HT-29 (cell line): ENCODE measurements at places on chromosomes 12 and 14.

- DNase-seq, result no peak
Observed at GRCh38 chr14:75312341-75312740, 33.7 kb downstream of the FOS start.

GRCh38 chr14:21042918-21043317 is 756 bp downstream of the RNASE7 start:
- DNase-seq, result no peak

GRCh38 chr12:93390031-93390430 is 12.3 kb downstream of the NUDT4 start:
- no peak for DNase-seq

DNA sequence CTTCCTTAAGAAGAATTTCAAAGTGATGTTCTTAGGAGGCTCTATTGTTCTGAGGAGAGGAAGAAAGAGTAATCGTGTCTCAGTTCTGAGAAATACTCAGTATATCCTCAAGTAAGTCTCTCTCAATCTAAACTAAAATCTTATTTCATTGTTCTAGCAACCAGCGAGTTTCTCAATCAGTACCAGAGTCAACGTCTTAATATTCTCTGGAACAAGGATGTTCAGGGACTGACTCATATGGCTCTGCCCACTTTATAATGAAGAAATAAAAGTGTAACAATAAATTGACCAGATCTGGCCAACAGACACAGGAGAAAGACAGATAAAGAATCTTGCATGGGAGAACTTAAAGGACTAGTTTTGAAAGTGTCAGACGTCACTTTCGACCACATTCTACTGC is 469.8 kb upstream of the FLRT2 start:
- peak; percentile 3 for DNase-seq

GRCh38 chr12:11580125-11580751 is 69.2 kb upstream of the ETV6 start:
- no peak for DNase-seq

DNA sequence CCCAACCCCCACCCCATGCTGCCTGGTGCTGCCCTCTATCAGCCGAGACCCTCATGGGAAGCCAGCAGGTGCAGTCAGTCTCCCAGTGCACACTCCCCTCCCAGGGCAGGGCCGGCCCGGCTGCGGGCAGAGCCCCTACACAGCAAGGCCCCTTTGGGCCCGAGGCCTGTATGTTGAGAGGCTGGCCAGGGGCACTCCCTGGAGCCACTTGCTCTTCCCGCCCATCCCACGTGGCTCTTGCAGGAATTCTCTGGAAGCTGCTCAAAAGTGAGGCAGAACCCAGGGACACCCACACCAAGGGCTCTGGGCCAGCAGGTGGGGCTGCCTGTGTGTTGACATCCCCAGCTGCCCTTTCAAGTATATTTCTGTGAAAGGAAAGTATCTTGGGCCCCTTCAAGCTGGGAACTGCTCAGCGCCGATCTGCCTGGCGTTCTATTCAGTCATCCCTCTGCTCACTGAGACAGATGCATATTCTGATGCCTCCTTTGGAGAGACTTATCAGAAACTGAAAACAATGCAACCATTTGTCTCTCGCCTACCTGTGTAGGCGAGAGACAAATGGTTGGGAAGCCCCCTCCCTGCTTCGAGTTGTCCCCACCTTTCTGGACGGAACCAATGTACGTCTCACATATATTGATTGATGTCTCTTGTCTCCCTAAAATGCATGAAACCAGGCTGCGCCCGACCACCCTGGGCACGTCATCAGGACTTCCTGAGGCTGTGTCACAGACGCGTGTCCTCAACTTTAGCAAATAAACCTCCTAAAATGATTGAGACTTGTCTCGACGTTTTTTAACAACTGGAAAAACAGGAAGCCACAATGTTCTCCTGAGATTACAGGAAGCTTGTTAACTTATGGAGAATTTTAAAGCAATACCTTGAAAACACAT is 6.0 kb downstream of the GPR132 start:
- DNase-seq, result peak; percentile 17

DNA sequence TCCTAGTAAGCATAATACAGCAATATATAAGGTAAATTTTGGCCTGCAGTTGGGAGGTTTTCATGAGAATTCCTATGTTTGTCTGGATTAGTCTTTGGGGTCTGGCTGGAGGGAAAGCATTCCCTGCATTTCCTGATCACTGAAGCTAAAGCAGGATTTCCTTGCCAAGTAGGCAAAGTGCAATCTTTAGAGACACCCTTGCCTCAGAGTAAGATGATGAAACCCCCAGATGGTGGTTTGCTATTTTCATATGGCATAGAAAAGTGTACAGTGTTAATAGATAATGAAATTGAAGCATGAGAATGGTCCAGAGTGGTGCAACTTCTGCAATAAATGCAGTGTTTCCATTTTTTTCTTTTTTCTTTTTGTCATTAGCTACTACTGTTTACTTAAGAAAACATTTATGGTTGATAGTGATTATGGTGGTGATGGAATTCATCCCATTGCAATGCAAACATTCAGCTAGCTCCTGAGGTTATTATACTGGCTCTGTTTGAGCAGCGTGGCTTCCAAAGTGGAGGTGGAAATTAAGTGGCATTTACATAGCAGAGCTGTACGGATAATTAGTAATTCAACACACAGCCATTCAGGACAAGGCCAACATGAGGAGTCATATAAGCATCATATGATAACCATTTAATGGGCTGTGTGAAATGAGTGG is 276.3 kb downstream of the DUSP6 start:
- DNase-seq, result no peak

- no peak for DNase-seq
Observed at GRCh38 chr14:76307786-76308780, 67.9 kb upstream of the ESRRB start.

DNA sequence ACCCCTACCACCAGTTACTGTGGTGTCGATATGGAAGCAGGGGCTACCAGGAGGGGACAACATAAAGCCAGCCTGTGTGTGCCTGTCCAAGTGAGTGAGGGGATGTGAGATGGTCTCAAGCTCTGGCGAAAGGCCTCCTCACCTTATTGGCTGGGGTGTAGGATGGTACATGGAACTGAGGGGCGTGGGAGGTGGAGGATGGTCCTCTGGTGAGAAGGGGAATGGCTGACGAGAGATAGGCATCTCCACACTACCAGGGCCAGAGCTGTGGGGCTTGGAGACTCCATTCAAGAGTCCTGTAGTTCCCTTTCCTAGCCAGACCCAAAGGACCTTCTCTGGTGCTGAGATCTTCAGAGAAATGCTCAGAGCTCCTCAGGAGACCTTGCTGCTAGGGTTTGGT is 32.5 kb upstream of the COL2A1 start:
- no peak for DNase-seq

DNA sequence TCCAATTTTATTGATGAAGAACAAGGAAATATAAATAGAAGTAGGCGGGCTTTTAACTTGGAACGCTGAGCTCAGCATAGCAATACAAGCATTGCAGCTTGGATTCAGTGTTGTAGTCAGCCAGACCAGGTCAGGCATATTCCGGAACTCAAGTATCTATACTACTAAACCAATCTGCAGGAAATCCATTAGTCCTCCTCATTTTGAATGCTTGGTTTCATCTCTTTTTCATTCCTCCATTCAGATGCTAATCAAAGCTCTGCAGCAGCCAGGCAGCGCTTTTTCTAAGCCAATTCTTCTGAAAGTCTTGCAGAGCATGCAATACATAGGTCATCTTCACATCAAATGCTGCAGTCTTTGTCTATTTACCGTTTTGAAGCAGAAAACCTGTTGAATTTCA is 49.0 kb downstream of the KIF21A start:
- no peak for DNase-seq

GRCh38 chr12:28425526-28425925 is 235.3 kb downstream of the CCDC91 start:
- DNase-seq, result no peak

- no peak for DNase-seq
Observed at GRCh38 chr12:91384806-91385205, 202.2 kb upstream of the DCN start.

GRCh38 chr12:73186272-73186671 is 914.1 kb downstream of the TRHDE start:
- no peak for DNase-seq

- no peak for DNase-seq
Observed at GRCh38 chr12:45184147-45184963, 31.5 kb upstream of the ANO6 start.

DNA sequence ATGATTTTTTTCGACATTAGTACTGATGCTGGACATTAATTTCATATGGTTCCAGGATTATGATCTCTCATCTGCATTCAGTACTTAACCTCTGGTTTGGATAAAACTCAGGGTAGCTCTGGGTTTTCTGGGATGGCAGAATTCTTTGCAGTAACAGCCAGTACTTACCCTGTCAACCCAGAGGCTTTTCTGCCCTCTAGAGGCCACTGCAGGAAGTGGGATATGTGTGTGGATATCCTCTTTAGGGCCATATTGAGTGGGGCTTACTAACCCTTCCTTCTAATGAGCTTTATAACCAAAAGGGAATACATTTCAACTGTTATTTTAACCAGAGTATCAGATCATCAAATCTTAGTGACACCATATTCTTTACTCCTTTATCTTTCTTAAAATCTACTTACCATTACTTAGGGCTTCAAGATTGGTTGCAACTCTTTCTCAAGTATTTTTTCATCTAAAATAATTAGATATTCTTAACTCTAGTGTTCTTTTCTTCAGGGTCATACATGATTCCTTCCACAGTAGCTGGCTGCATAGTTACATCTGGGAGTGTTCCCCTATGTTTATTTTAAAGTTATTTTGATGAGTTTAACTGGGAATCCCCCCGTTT is 488.0 kb upstream of the STXBP6 start:
- DNase-seq, result peak; percentile 64

DNA sequence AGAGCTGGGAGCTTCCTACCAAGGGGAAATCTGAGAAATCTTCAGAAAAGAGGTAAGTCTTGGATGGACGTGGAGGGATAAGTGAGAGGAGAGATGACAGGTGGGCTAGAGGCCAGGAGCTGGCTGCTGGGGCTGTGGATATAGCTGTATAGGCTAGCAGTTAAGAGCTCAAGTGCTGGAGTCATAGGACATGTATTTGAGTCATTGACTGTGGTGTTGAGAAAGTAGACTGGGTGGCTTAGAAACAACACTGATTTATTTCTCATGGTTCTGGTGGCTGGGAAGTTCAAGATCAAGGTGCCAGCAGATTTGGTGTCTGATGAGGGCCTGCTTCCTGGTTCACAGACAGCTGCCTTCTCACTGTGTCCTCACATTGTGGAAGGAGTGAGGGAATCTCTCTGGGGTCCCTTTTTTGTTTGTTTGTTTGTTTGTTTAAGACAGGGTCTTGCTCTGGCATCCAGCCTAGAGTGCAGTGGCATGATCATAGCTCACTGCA is 151.1 kb upstream of the FUT8 start:
- DNase-seq, result no peak

DNA sequence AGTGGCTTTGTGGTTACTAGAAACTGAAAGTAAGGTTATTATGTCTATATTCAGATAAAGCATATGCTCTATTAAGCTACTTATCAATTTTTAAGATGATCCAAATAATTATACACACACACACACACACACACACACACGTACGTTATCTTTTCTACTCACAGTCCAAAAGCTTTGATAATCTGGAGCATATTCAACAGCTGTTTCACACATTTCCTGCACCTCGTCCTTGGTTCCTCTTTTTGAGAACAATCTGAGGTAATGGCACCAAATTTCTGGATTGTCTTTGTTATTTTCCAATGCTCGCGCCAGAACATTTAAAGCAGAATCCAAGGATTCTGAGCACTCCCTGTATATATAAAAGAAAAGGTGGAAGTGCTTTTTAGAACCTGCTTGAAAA is 37.5 kb downstream of the ZFC3H1 start:
- DNase-seq, result no peak

- no peak for DNase-seq
Observed at GRCh38 chr12:71397433-71397954, 42.1 kb upstream of the LGR5 start.

GRCh38 chr14:59465316-59466135 is at the start of gene GPR135:
Gene GPR135, minus strand, starts transcription at chr14:59465380. Its CDS starts 154 bp downstream, at chr14:59465226.
- peak; percentile 40 for DNase-seq

GRCh38 chr12:51183816-51184215 is 10.9 kb upstream of the TFCP2 start:
- DNase-seq, result peak; percentile 42

- DNase-seq, result no peak
Observed at GRCh38 chr12:25269701-25270100, 19.0 kb upstream of the KRAS start.

DNA sequence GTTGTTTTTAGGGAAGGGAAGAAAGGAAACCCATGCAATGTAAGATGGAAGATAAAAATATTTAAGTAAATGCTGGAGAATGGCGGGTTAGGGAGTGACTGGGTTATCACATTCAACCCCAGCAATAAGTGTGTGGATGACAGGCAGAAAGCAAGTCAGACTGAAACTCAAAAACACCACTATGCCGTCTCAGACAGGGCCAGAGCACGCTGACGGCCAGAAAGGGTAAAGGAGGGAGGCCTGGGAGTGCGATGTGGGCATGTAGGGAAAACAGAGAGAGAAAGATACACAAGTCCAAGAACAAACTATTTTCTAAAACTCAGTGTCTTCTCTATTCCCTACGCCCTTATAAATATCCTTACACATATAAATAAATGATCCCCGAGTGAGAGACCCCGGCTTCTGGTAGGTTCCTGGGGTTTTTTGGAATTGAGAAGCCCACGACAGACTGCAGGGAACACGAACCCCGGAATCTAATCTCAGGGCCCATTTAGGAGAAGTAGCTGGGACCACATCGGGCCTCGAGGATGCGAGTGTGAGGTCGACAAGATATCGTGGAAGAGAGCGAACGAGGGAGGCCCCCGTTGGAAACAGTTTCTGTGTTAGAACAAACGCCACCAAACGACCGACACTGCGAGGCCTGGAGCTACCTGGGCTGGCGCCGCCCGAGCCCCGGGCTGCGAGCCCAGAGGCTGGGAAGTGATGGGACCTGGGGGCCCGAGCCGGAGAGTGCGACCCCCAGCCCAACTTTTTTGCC is 735 bp upstream of the OTX2 start:
- no peak for DNase-seq

GRCh38 chr12:69720750-69721149 is 17.9 kb upstream of the RAB3IP start:
- no peak for DNase-seq

DNA sequence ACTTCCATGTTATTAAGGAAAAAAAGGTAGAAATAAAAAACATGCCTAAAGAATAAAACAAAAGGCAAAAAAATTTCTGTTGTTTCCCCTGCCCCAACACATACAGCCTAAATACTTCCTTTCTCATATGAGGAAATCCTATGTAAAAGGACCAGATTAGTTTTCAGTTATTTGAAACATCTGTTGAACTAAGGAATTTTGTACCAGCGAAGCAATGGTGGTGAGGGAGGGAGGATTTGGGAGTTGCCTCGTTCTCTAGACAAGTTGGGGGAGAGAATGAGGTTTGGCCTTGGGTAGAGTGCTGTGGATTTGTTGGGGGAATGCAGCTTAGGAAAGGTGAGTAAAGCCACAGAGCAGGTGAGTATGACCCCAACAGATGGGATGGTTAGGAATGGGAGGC is 141.5 kb upstream of the RFLNA start:
- no peak for DNase-seq

GRCh38 chr14:71739273-71739990 is 192.8 kb upstream of the RGS6 start:
- DNase-seq, result peak; percentile 54

GRCh38 chr14:92644171-92644969 is 104.1 kb downstream of the LGMN start:
- DNase-seq, result peak; percentile 1

GRCh38 chr14:39229222-39229543 is 4.5 kb upstream of the MIA2 start:
- no peak for DNase-seq
